ENCODE measurements at places on chromosomes 2 and 18. TPM values are rescaled to one million over a fixed set of nuclear protein-coding genes. Genes with fewer than 3 reads are reported as not detected.
A peak's percentile ranks its signal among the peaks of the same experiment; 100 is the strongest.

- H3K27me3 ChIP-seq = peaks cover 6% of the 10 kb centered on the region
- H3K4me1 ChIP-seq = no peaks in the 10 kb centered on the region
- no peaks in the 10 kb centered on the region for H3K36me3 ChIP-seq
- no peak overlapping the region for H3K27ac ChIP-seq
- no peak overlapping the region for H3K4me3 ChIP-seq
Measured at GRCh38 chr18:25097057-25097456, 254.9 kb downstream of the ZNF521 start.

GRCh38 chr2:8754106-8754776, 72.4 kb downstream of the ID2 start:
- no peak overlapping the region for H3K27ac ChIP-seq
- peaks cover 31% of the 10 kb centered on the region for H3K36me3 ChIP-seq
- H3K4me1 ChIP-seq = no peaks in the 10 kb centered on the region
- no peaks in the 10 kb centered on the region for H3K27me3 ChIP-seq

The NYAP2 gene
- not detected for total RNA-seq

DNA sequence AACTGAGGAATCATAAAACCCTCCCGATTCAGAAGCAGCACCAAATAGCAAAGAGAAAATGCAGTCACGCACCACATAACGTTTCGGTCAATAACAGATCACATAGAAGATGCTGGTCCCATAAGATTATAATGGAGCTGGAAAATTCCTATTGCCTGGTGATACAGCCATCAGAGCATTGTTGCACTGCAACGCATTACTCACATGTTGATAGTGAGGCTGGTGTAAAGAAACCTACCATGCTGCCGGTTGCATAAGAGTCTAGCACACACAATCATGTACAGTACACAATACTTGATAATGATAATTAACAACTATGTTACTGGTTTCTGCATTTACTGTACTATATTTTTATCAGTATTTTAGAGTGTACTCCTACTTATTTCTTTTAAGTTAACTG, 32.5 kb downstream of the RNF152 start:
- no peak overlapping the region for H3K27ac ChIP-seq
- H3K36me3 ChIP-seq = no peaks in the 10 kb centered on the region
- no peak for DNase-seq
- H3K4me3 ChIP-seq = no peak overlapping the region
- no peaks in the 10 kb centered on the region for H3K4me1 ChIP-seq

DNA sequence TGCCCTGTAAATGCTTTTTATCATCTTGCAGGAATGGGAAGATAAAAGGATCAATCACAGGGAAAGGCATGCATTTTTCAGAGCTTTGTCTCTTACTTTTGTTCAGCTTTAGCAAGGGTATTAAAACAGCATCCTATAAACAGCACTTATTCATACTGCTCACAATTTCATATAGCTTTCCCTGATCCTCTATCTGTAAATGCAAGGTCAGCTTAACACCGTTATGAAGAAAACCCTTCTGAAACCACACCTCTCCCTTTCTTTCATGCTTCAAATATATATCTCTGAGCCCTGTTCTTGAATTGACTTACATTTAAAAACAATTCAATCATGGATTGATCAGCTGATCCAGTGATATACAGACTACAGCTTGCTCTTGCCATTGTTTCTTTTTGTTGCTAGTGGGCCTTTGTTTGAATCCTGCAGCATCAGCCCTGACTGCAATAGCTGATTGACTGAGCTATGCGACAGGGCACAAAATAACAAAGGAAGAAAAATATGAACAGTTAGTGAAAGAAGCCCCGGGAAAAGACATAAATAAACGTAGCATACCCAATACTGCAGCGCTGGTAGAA, 795.5 kb upstream of the CDH2 start:
- no peaks in the 10 kb centered on the region for H3K27me3 ChIP-seq
- H3K4me1 ChIP-seq = no peaks in the 10 kb centered on the region
- no peak for DNase-seq
- no peak overlapping the region for H3K27ac ChIP-seq
- H3K36me3 ChIP-seq = no peaks in the 10 kb centered on the region
- H3K4me3 ChIP-seq = no peak overlapping the region

GRCh38 chr2:19829672-19830071, 72.1 kb downstream of the TTC32 start:
- H3K36me3 ChIP-seq = no peaks in the 10 kb centered on the region
- H3K27me3 ChIP-seq = peaks cover 14% of the 10 kb centered on the region
- H3K4me3 ChIP-seq = no peak overlapping the region
- H3K4me1 ChIP-seq = no peaks in the 10 kb centered on the region
- no peak overlapping the region for H3K27ac ChIP-seq

GRCh38 chr18:48090702-48091101, 160.2 kb upstream of the SMAD2 start:
- H3K27ac ChIP-seq = no peak overlapping the region
- H3K27me3 ChIP-seq = peaks cover 14% of the 10 kb centered on the region
- H3K4me3 ChIP-seq = no peak overlapping the region
- no peaks in the 10 kb centered on the region for H3K36me3 ChIP-seq
- H3K4me1 ChIP-seq = no peaks in the 10 kb centered on the region

- no peak overlapping the region for H3K27ac ChIP-seq
- H3K36me3 ChIP-seq = peaks cover 32% of the 10 kb centered on the region
Measured at GRCh38 chr2:45852450-45853150, 201.1 kb downstream of the PRKCE start.

DNA sequence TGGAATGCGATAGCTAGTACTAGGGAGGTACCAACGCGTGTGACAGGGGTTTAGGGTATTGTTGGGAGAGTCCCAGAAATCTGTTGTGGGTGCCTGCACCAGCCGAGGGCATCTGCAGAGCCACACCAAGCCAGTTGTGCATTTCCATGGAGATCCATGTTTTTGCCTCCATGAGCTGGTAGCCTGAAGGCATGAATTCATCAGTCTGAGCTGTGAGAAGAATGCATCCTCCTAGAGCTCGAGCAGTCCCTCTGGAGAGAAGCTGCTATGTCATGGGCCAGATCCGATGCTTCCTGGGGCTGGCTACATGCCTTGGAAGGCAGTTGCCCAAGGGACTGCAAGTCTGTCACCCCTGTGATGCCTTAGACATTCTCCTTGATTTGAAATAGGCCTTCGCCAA, 57.9 kb downstream of the LIPG start:
- DNase-seq = no peak
- peaks cover 2% of the 10 kb centered on the region for H3K36me3 ChIP-seq
- peaks cover 28% of the 10 kb centered on the region for H3K27me3 ChIP-seq
- H3K4me1 ChIP-seq = peaks cover 4% of the 10 kb centered on the region
- H3K4me3 ChIP-seq = no peak overlapping the region

DNA sequence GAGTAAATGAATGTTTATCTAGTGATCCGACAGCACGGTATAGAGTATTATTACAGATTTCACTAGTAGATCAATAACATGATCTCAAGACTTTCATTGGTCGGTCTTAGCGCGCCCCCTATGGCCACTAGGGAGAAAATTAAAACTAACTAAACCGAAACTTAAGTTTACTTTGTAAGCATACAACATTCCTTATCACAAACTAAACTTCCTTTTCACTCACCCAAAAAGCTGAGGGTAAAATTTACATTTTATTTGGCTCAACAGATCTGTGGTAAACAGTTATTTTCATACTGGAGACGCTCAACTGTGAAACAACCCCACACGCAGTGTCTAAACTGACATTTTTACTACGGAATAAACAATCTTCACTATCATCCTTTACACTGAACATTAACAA, 215.6 kb upstream of the MAP2 start:
- no peak overlapping the region for H3K4me3 ChIP-seq
- H3K36me3 ChIP-seq = no peaks in the 10 kb centered on the region
- no peaks in the 10 kb centered on the region for H3K27me3 ChIP-seq
- DNase-seq = peak; percentile 22
- no peak overlapping the region for H3K27ac ChIP-seq
- H3K4me1 ChIP-seq = no peaks in the 10 kb centered on the region

The RAX gene
- not detected for total RNA-seq

DNA sequence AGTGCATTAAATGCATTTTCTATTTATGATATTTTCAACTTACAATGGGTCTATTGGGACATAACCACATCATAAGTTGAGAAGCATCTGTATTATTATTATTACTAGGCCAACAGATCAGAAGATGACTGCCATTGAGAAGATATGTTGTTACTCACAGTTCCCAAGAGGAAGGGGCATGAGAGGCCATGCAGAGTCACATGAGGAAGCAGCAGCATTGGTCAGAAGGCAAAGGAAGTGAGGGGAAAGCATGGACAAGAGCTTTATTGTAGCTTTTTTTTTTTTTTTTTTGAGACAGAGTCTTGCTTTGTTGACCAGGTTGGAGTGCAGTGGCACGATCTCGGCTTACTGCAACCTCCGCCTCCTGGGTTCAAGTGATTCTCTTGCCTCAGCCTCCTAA, 66.2 kb upstream of the LCLAT1 start:
- H3K4me3 ChIP-seq = no peak overlapping the region
- H3K36me3 ChIP-seq = peaks cover 1% of the 10 kb centered on the region
- no peaks in the 10 kb centered on the region for H3K4me1 ChIP-seq
- no peak overlapping the region for H3K27ac ChIP-seq
- peaks cover 14% of the 10 kb centered on the region for H3K27me3 ChIP-seq

The MAP3K19 gene
- total RNA-seq = not detected

GRCh38 chr2:212730994-212731393, 192.4 kb upstream of the ERBB4 start:
- no peak overlapping the region for H3K4me3 ChIP-seq
- no peak overlapping the region for H3K27ac ChIP-seq
- H3K36me3 ChIP-seq = no peaks in the 10 kb centered on the region
- no peaks in the 10 kb centered on the region for H3K27me3 ChIP-seq
- DNase-seq = no peak

DNA sequence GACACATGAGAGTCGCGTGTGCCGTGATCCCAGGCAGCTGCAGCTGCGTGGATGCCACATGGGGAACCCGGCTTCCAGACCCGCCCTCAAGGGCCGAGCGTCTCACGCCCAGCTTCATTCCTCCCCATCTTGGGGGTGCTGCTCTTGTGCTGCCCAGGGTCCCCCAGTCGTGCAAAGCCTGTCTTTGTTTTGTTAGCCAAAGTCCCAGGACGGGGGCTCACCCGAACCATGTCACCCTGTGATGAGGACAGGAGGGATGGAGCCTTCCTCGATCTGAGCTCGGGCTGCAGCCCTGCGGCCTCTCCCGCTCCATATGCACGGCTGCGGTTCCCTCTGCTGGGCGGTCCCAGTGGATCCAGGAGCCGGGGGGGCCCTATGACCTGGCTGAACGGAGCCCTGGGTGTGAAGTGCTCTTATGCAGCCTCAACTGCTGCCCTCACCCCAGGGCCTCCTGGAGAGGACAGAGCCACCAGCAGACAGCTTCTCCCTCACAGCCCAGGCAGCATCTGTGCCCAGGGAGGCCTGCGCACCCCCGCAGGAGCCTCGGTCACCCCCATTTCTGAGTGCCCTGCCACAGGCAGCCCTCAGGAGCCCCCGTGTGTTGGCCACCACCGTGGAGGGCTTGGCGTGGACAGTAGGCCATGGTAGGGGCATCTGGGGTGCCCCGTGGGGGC, 99.0 kb upstream of the CTDP1 start:
- H3K4me1 ChIP-seq = peaks cover 4% of the 10 kb centered on the region
- peak; percentile 23 for DNase-seq
- no peaks in the 10 kb centered on the region for H3K27me3 ChIP-seq

The TMEM178A gene
- total RNA-seq = 0.23 TPM

DNA sequence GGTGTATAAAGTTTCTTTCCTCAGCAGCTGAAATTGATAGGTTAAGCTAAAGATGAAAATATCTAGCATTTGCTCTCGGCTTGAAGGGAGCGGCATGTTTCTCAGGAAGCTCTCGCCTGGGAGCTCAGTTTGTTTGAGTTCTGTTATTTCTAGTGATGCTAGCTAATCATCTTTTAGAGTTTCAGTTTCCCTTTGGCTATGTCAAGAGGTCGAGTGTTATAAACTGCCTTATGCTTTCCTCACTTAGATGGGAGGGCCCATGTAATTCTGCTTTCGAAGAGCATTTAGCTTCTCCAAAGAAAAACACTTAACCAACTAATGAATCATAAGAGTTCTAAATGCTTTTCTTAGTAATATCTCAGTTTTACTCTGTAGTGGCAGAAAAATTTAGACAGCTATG, 33.6 kb downstream of the PLCL1 start:
- H3K27ac ChIP-seq = peak overlapping the region; percentile 74
- no peaks in the 10 kb centered on the region for H3K27me3 ChIP-seq
- H3K4me3 ChIP-seq = peak overlapping the region; percentile 76

GRCh38 chr2:153072077-153072476, 353.7 kb downstream of the ARL6IP6 start:
- no peak for DNase-seq
- H3K4me3 ChIP-seq = no peak overlapping the region
- H3K36me3 ChIP-seq = no peaks in the 10 kb centered on the region
- no peaks in the 10 kb centered on the region for H3K27me3 ChIP-seq
- no peak overlapping the region for H3K27ac ChIP-seq
- no peaks in the 10 kb centered on the region for H3K4me1 ChIP-seq

- H3K27ac ChIP-seq = no peak overlapping the region
- H3K4me1 ChIP-seq = no peaks in the 10 kb centered on the region
- DNase-seq = no peak
- no peaks in the 10 kb centered on the region for H3K36me3 ChIP-seq
Measured at GRCh38 chr18:4605212-4605611, 150.1 kb upstream of the DLGAP1 start.

The SMYD1 gene
- total RNA-seq = not detected

DNA sequence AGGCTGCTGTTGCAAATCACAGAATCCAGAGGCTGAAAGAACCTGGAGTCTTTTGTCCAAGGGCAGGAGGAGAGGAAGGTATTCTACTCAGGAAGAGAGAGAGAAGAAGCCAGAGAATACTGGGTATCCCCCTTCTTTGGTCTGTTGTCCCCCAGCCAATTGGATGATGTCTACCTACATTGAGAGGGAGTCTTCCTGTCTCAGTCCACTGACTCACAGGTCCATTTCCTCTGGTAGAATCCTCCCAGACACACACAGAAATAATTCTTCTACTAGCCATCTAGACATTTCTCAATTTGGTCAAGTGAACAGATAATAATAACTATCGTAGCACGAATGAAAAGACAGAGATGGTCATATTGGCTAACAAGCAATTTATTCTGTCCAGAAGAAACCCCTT, 416.4 kb upstream of the UBE2E3 start:
- H3K36me3 ChIP-seq = no peaks in the 10 kb centered on the region
- H3K4me3 ChIP-seq = no peak overlapping the region
- H3K27me3 ChIP-seq = no peaks in the 10 kb centered on the region

The LOXHD1 gene
- total RNA-seq = 0.26 TPM

The SEC11C gene
- total RNA-seq = 39.9 TPM

The CIB4 gene
- total RNA-seq = not detected

The HMSD gene
- not detected for total RNA-seq

The EDAR gene
- total RNA-seq = 0.23 TPM

GRCh38 chr2:182173944-182174622, 188.4 kb downstream of the PPP1R1C start:
- no peak overlapping the region for H3K27ac ChIP-seq
- H3K27me3 ChIP-seq = peaks cover 5% of the 10 kb centered on the region
- H3K36me3 ChIP-seq = no peaks in the 10 kb centered on the region
- H3K4me1 ChIP-seq = no peaks in the 10 kb centered on the region
- no peak overlapping the region for H3K4me3 ChIP-seq

DNA sequence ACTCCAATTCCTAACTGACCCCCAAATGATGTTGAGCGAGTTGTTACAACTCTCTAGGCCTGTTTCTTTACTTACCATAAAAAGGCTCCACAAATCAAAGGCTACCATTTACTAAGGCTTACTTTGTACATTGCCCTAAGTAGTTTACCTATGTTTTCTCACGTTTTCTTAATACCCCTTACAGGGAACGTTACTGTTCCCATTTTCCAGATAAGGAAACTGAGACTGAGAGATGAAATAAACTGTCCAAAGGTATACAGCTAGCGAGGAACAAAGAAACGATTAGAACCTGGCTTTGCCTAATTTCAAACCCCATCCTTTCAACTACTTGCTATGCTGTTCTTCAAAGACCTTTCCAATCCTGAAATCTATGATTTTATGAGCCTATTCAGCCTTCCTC, 74.8 kb upstream of the SPTBN1 start:
- no peaks in the 10 kb centered on the region for H3K36me3 ChIP-seq
- DNase-seq = no peak
- peaks cover 4% of the 10 kb centered on the region for H3K27me3 ChIP-seq
- no peak overlapping the region for H3K27ac ChIP-seq
- H3K4me3 ChIP-seq = no peak overlapping the region
